ENCODE measurements at places on chromosomes 3 and 15. TPM values are rescaled to one million over a fixed set of nuclear protein-coding genes. Genes with fewer than 3 reads are reported as not detected.
A peak's percentile ranks its signal among the peaks of the same experiment; 100 is the strongest.

Gene PTX3
- 537 TPM for total RNA-seq

Gene RYR3
- not detected for total RNA-seq

DNA sequence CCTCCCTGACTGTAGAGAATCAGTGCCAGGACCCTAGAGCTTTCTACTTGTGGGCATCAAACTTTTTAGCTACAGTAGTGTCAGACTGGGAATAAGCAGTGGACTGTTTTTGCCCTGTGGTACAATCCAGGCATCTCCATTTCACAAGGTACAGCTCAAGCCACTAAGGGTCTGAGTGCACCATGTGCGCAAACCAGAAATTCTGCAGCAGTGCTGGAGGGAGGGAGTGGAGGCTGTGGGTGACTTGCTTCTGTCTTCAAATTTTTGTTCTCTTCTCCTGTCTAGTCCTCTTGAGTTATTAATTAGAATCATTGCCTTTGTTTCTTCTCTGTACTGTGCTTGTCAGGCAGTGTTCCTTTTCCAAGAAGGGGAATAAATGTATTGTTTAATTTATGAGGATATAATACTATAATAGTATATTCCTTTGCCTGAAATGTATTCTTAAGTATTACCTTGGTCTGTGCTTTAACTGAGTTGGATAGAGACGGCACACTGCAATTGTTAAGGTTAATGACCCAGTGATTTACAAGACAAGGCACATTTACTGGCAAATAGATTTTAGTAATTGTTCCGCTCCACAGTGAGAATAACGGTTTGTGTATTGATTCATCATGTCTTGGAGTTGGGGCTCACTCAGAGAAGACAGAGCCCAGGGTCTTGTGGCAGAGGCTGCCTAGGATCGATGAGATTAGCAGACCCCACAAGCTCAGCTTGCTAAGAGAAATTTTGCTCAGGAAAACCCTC, 390.6 kb upstream of the CFAP20DC start:
- no peak for DNase-seq

- peak; percentile 27 for DNase-seq
These were observed 10.7 kb upstream of the SLC15A2 start for GRCh38 chr3:121883507-121883906.

DNA sequence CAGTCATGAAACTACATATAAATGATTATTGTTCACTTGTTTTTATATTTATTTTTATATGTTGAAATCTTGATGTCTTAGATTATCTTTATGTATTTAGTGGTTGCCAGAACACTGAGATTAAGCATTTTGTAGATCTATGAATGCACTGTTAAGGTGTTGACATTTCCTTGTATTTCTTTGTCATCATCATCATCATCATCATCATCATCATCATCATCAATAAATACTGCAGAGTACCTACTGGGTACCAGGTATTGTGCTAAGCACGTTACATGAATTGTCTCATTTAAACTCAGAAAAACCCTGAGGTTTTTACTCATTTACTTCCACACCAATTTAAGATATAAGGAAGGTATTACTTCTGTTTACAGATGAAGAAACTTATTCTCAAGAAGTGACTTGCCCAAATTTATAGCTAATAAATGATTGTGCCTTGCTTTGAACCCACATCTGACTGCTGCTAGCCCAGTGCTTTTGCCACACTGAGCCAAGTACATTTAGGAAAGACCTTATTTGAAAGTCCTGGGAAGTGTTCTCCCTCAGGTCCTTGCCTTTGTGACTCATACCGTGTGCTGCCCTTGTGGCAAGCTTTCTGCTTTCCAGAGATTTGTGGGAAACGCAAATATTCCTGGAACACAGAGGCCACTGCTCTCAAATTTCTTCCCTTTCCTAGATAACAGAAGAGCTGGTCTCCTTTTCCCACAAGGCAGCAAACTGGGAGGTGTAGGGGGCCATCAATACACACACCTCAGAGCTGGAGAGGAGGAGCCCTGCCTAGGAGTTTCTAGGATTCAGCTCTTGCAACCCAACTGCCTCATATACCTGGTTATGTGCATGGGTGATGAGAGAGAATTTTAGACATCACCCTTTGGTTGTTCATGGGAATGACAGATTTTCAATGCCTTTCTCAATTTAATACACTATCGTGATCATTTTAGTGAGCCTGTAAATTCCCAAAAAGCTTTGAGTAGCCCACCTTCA, 115.4 kb upstream of the C15orf61 start:
- no peak for DNase-seq

GRCh38 chr3:193819117-193820010, 226.4 kb downstream of the OPA1 start:
- DNase-seq: no peak

- DNase-seq: peak; percentile 81
These were observed 106.1 kb downstream of the WDR76 start for GRCh38 chr15:43932907-43933306.

DNA sequence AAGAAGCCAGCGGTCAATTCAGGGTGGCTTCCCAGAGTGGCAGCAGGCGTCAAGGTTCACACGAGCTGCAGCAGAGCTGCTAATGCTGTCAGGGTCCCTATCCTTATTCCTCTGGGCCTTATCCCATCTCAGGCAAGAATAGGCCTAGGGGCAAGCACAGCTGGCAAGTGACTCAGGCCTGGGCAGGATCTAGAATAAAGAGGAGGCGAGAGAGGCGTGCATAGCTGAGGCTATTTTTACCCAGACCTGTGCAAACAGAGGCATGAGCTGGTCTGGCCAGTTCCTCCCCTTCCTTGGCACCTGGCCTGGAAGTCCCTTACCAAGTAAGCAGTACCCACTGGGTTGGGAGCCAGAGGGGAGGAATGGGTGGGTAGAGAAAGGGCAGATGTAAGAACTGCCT, 12.2 kb upstream of the VIPR1 start:
- DNase-seq: no peak

All from osteoblast (primary cell).